ENCODE measurements at places on chromosomes 5 and 9.

GRCh38 chr9:84940294-84940693, 270.8 kb downstream of the NTRK2 start:
- DNase-seq, result no peak

GRCh38 chr5:38878391-38879077, 32.7 kb downstream of the OSMR start:
- DNase-seq, result peak; percentile 1

GRCh38 chr9:83266331-83266665, 203.4 kb upstream of the RASEF start:
- no peak for DNase-seq

- DNase-seq, result no peak
Observed at GRCh38 chr5:58281189-58281588, 178.7 kb downstream of the PLK2 start.

DNA sequence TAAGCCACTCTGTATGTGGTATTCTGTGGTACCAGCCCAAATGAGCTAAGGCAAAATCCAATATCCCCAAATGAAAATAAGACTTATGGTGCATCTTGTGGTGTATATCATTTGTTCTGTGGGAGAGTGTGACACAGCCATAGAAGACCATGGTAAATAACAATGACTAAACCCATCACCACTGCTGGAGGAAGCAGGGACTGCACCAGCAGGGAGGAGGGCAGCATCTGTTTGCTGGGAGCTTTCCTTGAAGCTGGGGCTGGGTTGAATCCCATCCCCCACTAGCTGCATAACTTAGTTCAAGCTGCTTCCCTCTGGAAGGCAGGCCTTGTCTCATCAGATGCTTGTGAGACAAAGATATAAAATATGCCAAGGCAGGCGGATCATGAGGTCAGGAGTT, 14.2 kb downstream of the GADD45G start:
- no peak for DNase-seq

DNA sequence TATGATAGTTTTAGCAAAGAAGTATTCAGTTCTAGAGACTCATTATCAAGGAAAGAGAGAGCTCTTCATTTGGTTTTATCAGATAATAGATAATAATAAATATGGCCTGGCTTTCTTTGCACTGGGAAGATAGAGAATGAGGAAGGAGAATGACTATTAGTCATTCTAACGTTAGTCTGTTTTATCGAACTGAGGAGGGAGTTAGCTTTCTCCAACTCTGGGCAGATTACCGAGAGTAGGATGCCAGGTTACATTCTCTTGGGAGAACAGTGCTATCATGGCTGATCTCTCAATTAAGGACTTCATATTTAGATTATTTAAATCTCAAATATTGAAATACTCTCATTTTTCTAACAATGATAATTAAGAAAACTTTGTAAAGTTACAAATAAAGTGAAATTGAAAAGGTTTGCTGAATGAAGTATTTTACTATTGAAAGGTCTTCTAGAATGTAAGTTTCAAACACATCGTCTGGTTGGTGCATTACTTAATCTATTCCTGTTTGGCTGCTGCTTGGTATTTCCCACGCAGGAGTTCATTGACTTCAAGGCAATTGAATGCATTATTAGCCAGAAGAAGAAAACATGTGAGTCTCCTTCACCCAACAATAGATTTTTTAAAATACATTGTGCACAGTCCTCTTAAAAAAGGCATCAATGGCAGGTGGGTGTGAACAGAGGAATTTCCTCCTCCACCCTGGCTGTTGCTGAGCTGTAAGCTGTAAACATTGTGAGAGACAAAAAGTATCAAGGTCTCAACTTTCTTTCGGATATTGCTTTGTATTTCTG, 140.8 kb downstream of the C9orf152 start:
- DNase-seq, result no peak

DNA sequence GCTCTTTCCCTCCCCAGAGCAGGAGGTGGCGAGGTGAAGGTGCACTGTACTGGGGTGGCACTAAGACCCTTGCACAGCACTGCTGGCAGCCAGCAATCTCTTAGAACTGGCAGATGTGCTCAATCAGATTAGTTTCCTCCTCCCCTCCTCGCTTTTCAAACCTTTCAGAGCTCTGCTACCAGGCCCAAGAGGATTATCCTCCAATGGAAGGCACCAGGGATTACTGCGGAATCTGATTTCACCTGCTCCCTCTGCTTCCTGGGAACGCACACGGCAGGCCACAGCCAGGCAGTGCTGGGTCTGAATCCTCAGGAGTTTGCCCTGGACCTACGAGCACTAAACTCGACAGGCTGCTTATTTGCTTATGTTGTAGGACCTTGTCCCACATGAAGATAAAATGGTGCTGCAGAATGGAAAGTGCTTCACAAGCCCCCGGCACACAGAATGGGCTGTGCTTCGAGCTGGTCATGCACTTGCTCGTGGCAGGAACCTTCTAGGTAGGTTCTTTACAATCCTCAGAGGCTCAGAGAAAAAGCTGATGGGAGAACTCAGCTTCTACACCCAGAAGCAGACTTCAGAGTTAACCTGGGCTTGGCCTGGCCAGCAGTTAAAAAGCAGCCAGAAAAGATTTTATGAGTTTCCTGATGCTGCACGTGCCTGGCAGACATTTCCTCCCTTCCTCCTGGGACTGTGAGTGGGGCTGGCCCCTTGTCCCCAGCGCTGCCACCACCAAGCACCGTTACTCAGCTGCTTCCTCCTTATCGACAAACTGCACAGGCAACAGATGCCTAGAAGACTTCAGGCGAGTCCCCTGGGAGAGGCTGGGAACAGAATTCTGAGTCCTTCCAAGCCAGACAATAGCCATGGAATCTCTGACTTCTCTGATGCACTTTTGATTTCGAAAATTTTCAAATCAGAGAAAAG, 33.1 kb downstream of the FABP6 start:
- DNase-seq, result no peak

DNA sequence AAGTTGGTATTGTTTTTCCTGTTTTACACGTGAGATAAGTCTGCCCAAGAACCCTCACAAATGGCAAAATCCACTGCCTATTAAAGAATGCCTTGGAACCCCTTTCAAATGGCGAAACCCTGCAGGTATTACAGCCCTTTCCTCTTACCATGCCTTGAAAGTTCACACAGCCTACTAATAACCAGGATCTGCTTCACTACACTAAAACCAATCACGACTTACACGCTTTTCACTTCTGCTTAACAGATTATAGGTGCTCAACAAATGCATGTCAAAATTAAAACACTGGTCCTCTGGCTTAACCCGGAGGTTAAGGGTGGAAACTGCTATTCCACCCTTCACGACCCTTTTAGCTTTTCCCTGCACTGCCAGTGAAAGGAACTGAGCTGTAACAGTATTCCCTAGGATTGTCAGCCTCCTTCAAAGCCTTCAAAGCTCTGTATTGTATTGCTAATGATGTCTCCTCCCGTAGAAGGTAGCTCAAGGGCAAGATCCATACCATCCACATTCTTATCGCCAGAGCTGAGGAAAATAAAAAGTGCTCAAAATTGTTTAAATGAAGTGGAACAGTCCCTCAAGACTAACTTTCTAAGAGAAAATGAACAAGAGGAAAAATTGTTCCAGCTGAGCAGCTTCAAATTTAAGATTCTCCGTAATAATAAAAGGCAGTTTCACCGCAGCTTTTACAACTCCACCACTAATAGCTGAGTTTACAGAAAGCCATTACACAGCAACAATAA, 997 bp downstream of the AUH start:
- no peak for DNase-seq

DNA sequence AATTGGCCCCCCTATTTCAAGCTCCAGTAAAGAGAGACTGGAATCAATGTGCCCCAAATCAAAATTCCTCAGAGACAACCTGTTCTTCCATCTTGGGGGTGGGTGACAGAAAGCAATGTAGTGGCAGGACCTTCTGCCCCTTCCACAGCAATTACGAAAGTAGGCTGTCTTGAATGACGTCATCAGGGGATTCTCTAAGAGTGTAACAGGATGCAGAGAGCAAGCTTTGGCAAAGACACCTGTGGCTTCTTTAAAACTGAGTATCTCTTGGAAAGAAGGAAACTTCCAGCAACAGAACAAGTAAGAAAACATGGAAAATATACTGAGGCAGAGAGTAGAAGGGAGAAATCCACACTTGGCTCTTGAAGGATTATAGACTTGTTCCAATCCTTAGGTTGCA, 247.6 kb upstream of the PDE4D start:
- no peak for DNase-seq

DNA sequence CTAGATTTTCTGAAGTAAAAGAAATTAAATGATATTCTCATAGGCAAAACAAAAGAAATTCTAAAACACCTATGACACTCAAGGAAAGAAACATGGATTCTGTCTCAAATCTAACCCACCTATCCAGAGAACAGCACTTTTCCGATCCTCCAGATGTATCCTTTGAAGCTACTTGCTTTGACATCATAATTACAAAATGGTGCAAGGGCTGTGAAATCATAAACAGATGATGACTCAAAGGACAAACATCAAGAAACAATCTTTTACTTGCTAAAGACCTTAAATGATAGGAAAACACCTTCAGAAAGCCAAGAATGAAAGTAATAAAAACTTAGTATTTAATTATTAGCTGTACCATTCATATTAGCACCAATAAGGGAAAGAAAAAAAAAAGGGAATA, 202.6 kb downstream of the DENND1A start:
- DNase-seq, result no peak

- DNase-seq, result no peak
Observed at GRCh38 chr9:92265154-92265553, 28.3 kb downstream of the IARS1 start.

DNA sequence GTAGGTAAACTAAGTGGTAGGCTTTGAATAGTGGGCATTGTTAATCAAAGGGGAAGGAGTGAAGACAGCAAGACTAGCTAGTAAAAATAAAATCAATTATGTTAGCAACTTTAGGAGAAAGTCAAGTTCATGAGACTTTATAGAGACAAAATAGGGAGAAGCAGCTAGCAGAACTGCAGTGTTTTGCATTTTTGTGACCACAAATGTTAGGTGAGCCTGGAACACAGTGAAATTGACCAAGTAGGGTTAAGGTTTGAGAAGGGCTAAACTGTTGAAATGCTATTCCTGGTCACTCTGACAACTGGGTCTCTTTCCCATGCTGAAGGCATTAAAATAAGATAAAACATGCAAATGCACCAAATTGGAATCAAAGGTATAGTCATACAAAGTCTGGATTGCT, 13.0 kb downstream of the SEC61B start:
- DNase-seq, result no peak

- DNase-seq, result no peak
Observed at GRCh38 chr5:2740876-2741555, 10.5 kb downstream of the IRX2 start.

- no peak for DNase-seq
Observed at GRCh38 chr9:134408939-134409737, 82.9 kb downstream of the RXRA start.

GRCh38 chr5:102221949-102222348, 74.1 kb downstream of the SLCO4C1 start:
- DNase-seq, result no peak

- DNase-seq, result no peak
Observed at GRCh38 chr9:90025816-90026215, 421.0 kb downstream of the GADD45G start.

DNA sequence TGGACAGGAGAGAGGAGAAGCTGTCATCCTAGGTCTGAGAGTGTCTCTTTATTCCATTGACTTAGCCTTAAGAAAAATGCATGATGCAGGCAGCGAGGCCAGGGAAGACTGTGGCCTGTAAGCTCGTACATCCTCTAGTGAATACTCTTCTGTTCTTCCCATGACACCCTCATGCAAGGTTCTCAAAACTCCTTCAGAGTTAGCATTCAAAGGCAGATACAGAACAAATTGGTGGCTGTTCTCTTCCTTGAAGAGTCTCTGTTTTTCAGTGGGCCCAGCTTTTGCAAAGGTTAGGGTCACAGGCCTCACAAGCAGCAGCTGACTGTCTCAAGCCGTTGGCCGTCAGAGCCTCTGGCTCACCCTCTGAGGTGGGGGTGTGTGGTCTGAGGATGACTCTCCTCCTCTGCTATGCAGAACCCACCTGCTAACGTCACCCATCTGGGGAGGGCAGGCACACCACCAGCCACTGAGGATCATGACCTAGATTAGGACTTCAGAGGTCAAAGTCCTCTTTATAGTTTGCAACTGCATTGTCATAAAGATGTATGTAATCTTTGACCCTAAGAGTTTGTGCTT, 15.1 kb downstream of the ADCY2 start:
- DNase-seq, result no peak

- no peak for DNase-seq
Observed at GRCh38 chr5:59069438-59070079, 486.7 kb downstream of the RAB3C start.

- no peak for DNase-seq
Observed at GRCh38 chr5:103035701-103036100, 84.2 kb downstream of the GIN1 start.

- DNase-seq, result no peak
Observed at GRCh38 chr9:130839132-130840111, 4.4 kb downstream of the ABL1 start.

- DNase-seq, result no peak
Observed at GRCh38 chr5:43140286-43140685, 19.6 kb downstream of the ZNF131 start.

DNA sequence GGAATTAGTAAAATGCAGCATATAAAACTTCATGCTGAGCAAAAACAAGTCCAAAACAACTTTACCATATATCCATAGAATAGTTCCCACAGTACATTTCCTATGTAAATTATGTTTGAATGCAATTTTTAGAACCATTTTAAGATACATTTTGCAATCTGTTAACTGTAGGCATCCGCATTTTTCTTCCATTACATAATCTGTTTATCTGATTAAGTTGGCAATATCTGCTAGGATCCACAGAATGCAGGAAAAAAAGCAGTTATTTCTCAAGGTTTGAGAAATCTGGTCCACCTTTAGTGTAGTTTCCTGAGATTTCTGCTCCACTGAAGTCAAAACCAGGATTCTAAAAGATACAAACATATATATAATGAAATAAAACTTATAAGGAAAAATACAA, 6.2 kb downstream of the NUDCD2 start:
- no peak for DNase-seq

- DNase-seq, result no peak
Observed at GRCh38 chr5:57291894-57292293, 118.0 kb downstream of the GPBP1 start.

DNA sequence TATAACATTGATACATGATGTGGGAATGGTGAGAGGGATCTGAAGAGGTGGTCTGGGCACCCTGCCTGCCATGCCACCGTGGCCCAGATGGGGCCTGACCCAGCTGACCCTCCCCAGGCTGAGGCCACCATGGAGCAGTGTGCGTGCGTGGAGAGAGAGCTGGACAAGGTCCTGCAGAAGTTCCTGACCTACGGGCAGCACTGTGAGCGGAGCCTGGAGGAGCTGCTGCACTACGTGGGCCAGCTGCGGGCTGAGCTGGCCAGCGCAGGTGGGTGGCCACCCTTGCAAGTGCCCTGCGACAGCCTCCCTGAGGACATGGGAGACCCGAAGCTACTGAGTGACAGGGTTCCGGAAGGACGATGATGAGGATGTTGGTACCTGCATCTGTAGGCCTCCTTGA, 7.2 kb downstream of the RMND5B start:
- no peak for DNase-seq
